ENCODE measurements at places on chromosomes 3 and 15. TPM values are rescaled to one million over a fixed set of nuclear protein-coding genes. Genes with fewer than 3 reads are reported as not detected.

Gene ENTPD3
- not detected for total RNA-seq

Gene RYR3
- not detected for total RNA-seq

Gene GOLGA8N
- 0.60 TPM for total RNA-seq

Gene CASR
- total RNA-seq: not detected

Gene CHMP2B
- 12.9 TPM for total RNA-seq

Gene CNTN3
- total RNA-seq: not detected

Gene AP3S2
- 30.0 TPM for total RNA-seq

Gene CHRNA5
- 1.8 TPM for total RNA-seq

Gene CCDC39
- total RNA-seq: not detected

Gene CCR5
- total RNA-seq: not detected

Gene EBLN2
- total RNA-seq: 3.0 TPM

Gene NMNAT3
- total RNA-seq: 0.87 TPM

Gene HRG
- total RNA-seq: not detected

Gene LMOD3
- total RNA-seq: not detected

Gene GNAI2
- 415 TPM for total RNA-seq

Gene GCNT3
- total RNA-seq: not detected

Gene HCLS1
- 24.0 TPM for total RNA-seq

Gene CRYGS
- total RNA-seq: 1.2 TPM

Data from lung microvascular endothelial cell (primary cell).